ENCODE measurements at places on chromosomes 4 and X.

DNA sequence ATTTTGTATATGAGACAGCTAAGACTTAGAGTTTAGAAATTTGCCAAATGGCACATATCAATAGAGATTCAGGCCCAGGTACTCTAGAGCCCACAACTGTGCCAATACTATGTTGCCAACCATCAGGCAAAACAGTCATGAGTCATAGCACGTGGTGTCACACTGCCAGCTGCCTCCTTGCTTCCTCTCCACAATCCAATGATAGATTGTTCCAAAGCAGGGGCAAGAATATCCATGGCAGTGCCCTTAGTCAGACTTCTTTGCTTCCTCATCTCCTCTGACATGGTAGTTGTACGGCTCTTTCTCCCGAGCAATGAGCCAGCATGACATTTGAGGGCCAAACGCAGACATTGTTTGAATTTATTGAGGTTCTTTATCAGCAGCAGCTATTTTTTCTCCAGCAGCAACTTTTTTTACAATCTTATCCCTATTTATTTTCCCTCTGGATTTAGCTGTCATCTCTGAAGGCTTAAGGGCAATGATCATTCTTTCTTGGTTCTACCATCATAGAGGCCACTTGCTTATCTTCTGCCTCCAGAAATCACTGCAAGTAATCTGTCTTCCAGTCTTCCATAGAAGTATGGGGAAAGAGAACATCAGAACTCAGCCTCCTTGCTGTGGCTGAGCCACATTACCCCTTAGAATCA is 169.7 kb downstream of the COL4A6 start:
- no peak for DNase-seq

- no peak for DNase-seq
Measured at GRCh38 chr4:32697281-32697814, 1977.2 kb downstream of the PCDH7 start.

- DNase-seq = no peak
Measured at GRCh38 chr4:71498002-71498401, 159.2 kb downstream of the SLC4A4 start.

DNA sequence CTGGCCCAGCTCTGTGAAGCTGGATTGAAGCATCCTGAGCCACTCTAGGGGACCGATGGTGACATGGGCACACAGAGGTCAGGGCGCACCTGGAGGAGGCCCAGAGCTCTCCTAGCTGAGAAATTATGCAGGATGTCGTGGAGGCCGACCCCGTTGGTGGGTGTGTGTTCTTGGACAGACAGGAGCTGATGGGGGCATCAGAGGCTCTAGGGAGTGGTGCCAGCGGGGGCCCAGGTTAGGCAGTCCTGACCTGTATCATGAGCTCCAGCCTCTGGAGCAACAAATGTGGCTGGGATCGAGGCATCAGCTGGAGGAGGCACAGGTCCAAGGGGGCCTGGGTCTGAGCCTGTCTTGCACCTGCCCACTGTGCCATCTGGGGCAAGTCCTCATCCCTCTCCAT is 124.6 kb upstream of the PSAPL1 start:
- DNase-seq = no peak

DNA sequence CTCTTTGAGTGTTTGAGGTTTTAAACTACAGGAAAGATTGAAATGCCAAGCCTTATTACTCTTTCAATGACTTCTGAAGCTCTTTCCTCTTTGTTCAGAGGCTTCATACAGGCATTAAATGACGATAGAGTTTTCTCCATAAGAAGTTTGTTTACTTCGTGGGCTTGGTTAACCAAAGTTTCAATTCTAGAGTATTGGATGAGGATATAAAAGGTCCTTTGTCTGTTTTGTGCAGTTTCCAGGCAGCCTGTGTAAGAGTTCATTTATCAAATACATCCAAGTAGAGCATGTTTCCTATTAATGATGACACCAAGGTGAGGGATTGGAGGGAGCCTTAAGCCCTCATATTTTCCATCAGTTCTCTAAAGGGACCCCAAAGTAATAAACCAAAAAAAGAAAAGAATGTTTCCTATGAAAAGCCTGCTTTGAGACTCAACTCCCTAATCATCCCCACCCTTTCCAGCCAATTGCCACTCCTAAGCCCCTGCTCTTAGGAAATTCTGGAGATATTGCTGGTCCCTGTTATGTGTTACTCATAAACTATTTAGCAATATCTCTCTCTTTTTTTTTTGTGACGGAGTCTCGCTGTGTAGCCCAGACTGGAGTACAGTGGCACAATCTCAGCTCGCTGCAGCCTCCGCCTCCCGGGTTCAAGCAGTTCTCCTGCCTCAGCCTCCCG is 106.2 kb upstream of the IL13RA1 start:
- no peak for DNase-seq

- DNase-seq = no peak
Measured at GRCh38 chr4:152321923-152322322, 214.0 kb downstream of the FBXW7 start.

DNA sequence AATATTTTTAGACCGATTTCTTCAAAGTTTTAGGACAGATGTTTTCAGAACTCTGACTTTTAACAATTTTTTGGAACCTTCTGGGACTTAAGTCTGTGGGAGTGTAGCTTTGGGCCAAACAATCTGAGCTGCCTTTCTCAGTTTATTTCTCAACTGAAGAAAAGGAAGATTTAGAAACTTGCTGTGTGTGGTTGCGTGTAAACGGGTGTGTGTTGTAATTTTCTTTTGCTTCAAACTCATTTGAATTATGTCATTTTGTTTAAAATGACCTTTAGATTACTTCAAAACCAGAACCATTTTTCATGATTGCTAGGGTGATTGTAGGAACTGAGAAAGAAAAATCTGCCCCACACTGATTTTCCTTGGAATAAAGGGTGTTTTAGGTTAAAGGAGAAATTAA is 577.7 kb upstream of the GALNTL6 start:
- no peak for DNase-seq

- no peak for DNase-seq
Measured at GRCh38 chrX:30787012-30787411, 102.0 kb downstream of the TAB3 start.

DNA sequence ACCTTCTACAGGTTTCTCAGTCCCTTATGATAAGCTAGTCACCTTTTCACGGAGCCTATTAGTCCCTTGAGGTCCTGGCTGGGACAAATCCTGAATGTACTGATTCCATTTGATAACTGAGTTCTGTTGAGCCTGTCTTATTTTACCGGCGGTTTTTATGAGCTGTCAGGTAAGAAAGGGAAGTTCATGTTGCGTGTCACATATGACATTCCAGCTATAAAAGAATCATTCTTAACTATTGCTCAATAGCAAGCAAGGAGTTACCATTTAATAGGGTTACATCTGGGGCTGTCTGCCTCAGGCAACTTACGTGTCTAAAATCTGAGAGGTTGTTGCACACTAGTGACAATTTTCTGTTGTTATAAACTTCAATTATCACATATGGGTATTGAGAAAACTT is 394.6 kb downstream of the TECRL start:
- DNase-seq = no peak

DNA sequence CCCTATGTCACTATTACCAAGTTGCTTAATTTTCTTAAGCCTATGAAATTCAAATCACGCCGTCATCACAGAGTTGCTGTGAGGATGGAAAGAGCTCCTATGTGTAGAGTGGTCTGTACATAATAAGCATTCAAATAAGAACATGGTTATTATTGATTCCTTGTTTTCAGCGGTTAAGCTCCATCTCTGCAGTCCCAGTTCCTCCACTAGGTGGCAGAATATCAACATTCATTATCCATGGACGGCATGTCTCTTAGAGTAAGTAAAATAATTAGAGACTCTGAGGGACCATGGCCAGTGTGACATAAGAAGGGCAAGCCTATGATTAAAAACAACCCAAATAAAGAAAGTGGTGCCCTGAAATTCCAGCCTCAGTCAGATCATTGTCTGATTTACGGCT is 132.5 kb upstream of the NHS start:
- peak; percentile 13 for DNase-seq

GRCh38 chr4:5976921-5977320 is 41.3 kb downstream of the C4orf50 start:
- no peak for DNase-seq

DNA sequence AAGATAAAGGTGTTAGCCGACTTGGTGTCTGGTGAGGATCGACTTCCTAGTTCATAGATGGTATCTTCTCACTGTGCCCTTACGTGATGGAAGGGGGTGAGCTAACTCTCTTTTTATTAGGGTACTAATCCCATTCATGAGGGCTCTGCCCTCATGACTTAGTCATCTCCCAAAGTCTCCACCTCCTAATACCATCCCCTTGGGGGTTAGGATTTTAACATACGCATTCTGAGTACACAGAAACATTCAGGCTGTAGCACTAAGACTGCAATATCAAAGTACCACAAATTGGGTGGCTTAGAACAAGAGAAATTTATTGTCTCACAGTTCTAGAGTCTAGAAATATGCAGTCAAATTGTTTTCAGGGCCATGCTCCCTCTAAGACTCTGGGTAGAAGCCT is 58.0 kb upstream of the IL13RA1 start:
- no peak for DNase-seq

DNA sequence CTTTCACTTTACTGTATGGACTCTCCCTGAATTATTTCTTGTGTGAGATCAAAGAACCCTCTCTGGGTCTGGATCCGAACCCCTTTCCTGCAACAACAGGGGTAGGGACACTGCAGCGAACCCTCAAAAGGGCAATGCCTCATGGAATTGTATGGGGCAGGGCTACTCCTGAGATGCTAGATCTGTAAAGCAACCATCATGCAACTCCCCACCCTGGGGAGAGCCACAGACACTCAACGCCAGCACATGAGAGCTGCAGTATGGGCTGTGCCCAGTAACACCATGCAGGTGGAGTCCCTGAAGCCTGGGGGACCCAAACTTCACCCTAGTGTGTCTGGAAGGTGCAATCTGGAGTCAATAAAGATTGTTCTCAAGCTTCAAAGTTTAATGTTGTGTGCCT is 304.7 kb downstream of the DCHS2 start:
- DNase-seq = no peak

- no peak for DNase-seq
Measured at GRCh38 chr4:111066887-111067286, 444.0 kb upstream of the PITX2 start.

DNA sequence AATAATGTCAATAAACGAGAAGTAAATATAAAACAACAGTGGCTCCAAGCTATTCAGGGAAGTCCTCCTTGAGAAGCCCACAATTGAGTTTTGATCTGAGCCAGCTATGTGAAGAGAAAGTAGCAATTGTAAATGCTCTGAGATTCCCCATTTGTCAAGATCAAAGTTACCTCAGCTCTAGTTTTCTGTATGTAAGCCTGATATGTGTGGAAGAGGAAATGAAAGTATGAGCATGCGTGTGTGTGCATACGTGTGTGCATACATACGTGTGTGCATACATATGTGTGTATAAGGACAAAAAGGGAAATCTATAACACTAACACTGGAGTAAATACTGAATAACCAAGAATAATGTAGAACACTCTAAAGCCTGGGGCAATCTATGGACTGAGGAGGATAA is 130.3 kb downstream of the SCFD2 start:
- no peak for DNase-seq

- no peak for DNase-seq
Measured at GRCh38 chr4:43867908-43868307, 580.7 kb downstream of the KCTD8 start.

GRCh38 chr4:85522836-85523235 is 47.9 kb downstream of the ARHGAP24 start:
- no peak for DNase-seq

- no peak for DNase-seq
Measured at GRCh38 chrX:68648960-68649359, 1.5 kb downstream of the STARD8 start.

GRCh38 chr4:53043891-53044650 is 182.0 kb downstream of the RASL11B start:
- no peak for DNase-seq

GRCh38 chr4:151921386-151921785 is 160.6 kb upstream of the GATB start:
- no peak for DNase-seq

GRCh38 chr4:33134366-33134765 is 2414.2 kb downstream of the PCDH7 start:
- DNase-seq = no peak

DNA sequence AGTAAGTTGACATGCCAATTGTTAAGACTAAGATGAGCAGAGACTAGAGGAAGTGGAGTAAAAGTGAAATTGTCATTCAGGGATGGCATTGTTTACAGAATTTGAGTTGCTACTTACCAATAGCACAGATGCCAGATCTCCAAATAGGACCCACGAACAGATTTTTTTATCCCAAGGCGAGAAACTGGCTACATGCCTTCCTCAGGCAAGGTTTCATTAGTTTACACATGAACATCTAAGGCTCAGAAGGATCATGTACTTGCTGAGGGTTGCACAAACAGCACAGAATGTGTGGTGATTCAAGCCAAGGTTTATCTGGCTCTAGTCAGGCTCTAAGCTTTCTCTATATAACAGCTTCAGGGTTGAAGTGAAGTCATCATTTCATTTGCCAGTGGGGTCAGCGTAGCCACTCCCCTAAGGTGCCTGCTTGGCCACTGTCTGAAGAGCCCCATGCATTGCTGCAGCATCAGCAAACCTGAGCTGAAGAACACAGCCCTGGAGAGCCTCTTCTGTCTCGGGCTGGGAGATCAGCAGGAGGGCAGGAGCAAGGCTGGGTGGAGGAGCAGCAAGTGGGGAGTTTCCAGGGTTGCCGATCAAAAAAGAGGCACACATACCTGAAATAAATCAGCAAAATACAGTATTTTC is 193.0 kb upstream of the LCORL start:
- no peak for DNase-seq

- DNase-seq = no peak
Measured at GRCh38 chr4:151143811-151144210, 44.4 kb downstream of the RPS3A start.

- DNase-seq = no peak
Measured at GRCh38 chr4:184100297-184100885, 117.3 kb downstream of the ENPP6 start.

DNA sequence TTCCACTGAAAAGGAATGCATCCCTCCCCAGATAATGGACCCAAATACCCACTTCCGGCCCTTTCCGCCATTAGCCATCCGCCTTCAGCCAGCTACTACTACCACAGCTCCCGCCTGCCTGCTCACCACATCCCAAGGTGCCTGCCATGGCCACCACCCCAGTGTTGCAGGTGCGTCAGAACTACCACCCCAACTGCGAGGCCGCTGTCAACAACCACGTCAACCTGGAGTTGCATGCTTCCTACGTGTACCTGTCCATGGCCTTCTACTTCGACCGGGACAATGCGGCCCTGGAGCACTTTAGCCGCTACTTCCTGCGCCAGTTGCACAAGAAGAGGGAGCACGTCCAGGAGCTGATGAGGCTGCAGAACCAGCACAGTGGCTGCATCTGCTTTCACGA is 92.2 kb downstream of the PRRG1 start:
- DNase-seq = no peak

DNA sequence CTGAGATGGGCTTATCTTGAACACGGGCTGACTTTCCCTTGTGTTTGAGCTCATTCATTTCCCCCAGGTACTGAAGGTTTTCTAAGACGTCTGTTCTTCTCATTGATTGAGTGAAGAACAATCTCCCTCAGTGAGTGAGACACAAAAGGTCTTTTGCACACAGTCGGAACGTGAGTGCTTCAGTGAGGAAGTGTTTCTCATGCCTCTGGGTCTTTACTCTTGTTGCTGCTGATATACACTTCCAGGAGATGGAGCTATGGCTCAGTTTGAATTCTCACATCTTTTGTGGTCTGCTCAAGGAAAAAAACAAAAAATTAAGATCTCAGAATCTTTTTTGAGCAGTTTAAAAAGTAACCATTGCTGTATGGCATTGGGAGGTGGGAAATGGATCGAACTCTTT is 981.9 kb upstream of the TENM3 start:
- DNase-seq = no peak

GRCh38 chr4:38679921-38680320 is 15.9 kb downstream of the KLF3 start:
- DNase-seq = no peak

All from brain pericyte (primary cell).